Stimulated activated CD4-positive, alpha-beta T cell treated with anti-CD3 and anti-CD28 coated beads, Interleukin-2, amount 100 ng/mL, for 24 hours (primary cell): ENCODE measurements at places on chromosomes 3 and 15.

DNA sequence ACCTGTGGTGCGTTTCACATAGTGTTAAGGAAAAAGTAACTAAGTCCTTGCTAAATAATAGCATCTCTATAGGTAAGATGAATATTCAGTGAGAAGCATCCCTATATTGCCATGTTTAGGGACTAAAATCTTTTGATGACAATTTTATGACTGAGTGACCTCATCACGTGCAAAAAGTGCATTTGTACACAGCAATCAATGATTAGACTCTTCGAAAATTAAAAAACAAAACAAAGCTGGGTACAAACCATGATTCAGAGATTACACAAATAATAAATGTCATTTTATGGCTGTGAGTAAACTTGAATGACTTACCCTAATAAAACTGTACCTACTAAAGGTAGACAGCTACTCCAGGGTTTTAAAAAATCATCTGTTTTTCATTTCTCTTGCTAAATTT lies 505.3 kb downstream of the FOXP1 start:
- no peak for DNase-seq

- no peak for DNase-seq
Observed at GRCh38 chr3:194941360-194941955, 255.8 kb downstream of the FAM43A start.

DNA sequence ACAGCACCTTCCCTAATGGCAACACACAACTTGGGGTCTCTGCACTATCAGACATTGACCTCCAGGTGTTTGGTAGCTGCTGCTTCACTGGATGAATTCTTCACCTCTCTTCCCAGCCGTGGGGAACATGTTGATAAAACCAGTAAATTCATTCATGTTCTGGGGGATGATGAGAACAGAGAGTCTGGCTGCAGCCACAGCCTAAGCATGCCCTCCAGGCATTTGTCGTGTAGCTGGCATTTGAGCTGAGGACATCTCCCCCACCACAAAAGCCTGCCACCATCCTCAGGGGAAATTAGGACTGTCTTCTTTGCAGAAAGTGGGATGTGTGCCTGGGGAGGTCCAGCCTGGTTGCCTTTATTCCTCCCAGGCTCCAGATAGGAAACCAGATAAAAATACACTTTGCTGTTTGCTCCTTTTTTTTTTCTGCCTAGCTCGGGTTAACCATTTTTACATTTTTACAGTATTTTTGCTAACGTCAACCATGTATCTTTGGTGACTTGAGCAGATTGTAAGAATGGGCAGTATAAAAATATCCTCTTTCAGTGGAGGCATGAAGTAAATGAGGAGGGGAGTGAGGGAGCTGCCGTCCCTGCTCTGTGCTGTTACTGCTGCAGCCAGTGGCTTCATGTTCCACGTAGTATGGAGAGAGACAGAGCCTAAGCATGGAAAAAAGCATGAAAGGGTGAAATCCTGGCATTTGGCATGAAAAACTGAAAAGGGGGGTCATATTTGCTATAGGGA lies 444.0 kb downstream of the EPHB1 start:
- DNase-seq: no peak

- no peak for DNase-seq
Observed at GRCh38 chr3:187737006-187737367, 8.3 kb downstream of the BCL6 start.

- DNase-seq: no peak
Observed at GRCh38 chr3:193830791-193831191, 237.8 kb downstream of the OPA1 start.

- no peak for DNase-seq
Observed at GRCh38 chr15:99481113-99481950, 84.5 kb upstream of the MEF2A start.
